ENCODE measurements at places on chromosomes 4 and X. TPM values are rescaled to one million over a fixed set of nuclear protein-coding genes. Genes with fewer than 3 reads are reported as not detected.
A peak's percentile ranks its signal among the peaks of the same experiment; 100 is the strongest.

CLDN22 gene
- total RNA-seq = not detected

ADAM29 gene
- not detected for total RNA-seq

BTC gene
- not detected for total RNA-seq

MGARP gene
- 35.0 TPM for total RNA-seq

ZFP92 gene
- total RNA-seq = under 0.01 TPM

SSX1 gene
- total RNA-seq = not detected

EVC2 gene
- total RNA-seq = 5.9 TPM

VCX gene
- not detected for total RNA-seq

DNA sequence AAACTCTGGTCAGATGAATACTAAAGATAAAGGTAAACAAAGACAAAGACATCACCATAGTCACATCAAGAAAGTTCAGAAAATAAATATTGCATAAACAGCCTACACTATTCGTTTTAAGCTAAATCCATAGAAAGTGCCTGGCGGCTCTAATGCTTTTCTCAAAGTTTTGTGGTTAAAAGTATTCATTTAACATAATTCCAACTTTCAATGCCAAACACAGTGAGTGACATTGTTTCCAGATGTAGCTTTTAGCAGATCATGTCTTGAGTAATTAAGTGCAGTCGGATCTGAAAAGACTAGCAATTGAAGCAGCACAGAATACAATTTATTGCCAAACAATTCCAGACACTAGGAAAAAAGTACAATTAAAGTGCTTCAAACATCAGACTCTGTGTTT lies 287.1 kb upstream of the ADGRL3 start:
- no peak for DNase-seq

DNA sequence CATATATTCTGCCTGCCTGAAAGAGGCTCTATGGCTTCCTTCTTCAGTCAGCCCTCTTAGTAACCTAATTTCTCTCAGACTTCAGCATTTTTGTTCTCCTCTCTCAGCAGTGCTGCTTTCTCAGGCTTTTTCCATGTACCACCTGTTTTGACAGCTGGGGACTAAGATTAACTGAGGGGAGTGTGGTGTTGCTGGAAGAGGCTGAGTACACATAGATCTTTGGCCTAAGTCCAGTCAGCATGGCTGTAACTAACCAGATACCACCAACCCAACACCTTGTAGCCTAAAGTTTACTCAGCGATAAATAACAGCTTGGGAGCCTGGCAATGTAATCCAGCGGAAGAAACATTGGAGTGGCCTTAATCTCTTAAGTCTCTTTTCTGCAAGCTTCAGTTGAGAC lies 85.5 kb downstream of the RTL3 start:
- no peak for DNase-seq

- DNase-seq = peak; percentile 78
These were observed 108.9 kb downstream of the SYNPO2 start for GRCh38 chr4:118997601-118998000.

DNA sequence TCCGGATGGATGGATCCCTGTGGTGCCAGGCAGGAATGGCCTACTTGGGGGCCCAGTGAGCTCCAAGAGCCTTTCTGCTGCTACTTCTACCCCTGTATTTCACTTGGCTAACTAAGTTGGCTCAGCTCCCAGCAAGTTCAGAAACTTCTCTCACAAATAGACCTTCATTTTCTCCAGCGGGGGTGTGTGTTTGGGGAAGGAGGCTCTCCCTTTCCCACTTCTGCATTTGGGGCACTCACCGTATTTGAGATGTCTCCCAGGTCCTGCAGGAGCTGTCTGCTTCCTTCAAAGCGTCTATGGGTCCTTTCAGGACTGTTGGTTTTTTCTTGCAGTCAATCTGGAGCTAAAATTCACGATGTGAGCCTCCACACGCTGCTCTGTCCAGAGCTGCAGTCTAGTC lies 197.7 kb downstream of the SPANXN3 start:
- no peak for DNase-seq

GRCh38 chr4:145042601-145043285 lies 55.3 kb downstream of the ANAPC10 start:
- DNase-seq = no peak

DNA sequence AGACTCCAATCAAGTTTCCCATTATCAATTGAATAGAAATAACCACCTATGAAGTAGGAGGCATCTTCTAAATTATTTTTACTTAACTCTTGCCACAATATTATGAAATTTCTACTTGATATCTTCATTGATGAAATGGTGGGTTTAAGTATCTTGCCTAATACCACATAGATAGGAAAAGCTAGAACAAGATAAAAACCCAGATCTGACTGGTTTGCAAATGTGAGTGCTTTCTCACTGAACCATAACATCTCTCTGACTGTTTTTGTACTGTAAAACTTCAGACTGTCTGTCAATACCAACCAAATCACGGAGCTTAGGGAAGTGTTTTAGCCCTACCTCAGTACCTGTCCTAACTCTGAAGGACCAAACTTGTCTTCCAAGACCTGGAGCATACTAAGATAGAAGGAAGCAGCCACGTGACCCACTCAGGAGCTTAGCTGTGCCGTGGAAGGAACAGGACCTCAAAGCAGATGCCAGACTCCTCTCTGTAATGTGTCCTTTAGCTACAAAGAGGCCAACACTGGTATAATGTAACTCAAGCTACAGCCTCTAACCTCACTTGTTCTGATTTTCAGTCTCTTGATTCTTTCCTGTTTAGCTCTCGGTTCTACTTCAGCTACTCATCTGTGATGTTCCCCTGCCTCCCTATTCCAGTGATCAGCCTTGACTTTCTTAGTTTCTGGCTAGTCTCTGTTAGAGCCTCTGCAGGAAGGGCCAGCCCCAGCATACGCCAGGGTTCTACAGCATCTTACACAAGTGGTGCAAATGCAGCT lies 84.4 kb downstream of the LRP2BP start:
- no peak for DNase-seq

DNA sequence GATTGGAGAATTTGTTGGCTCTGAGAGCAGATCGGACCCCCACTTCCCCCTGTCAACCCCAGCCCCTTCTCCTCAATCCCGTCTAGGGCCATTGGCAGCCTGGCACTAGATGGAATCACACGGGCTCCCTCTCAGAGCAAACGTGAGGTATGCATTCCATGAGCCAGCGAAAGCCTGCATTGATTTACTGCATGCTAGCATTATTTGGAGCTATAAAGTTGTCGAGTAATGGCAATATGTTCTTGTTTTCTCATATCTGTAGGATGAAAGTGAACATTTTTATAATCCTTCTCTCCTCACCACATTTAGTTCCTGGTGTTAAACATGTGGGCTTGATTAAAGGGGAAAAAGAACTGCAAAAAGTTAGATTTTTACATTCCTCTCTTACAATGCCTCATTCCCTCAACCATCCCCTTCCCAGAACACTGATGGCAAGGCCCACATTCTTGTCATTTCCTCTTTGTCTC lies 159.2 kb downstream of the SPRY1 start:
- DNase-seq = peak; percentile 8

DNA sequence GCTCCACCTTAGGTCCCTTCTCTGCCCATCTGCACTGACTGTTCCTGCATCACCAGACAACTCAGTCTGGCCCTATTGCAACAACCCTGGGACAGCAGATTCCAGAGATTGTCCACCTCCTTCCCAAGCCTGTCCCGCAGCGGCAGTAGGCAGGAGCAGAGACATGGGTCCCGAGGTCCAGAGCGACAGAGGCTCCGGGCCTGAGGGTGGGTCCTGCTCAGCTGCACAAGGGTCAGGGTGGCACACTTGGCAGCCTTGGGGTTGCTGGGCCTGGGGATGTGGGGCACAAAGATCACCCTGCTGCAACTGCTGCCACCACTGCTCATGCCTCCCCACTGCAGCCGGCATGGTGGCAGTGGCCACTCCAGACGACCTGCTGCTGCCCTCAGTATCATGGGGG lies 674.5 kb downstream of the SH3BGRL start:
- no peak for DNase-seq

DNA sequence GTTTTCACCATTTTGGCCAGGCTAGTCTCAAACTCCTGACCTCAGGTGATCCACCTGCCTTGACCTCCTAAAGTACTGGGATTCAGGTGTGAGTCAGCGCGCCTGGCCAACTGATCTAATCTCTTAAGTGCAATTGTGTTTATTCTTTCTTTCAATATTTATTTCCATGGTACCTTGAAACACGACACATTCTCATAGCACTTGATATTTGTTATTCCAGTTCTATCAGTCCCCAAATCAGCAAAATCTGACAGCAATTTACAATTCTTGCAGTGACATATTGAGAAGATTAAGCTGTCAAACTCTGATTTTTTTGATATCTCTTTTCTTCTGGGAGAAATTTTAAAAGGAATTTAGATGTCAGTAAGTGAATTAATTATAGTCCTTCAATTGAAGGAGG lies 218.1 kb upstream of the FAT4 start:
- DNase-seq = no peak

GRCh38 chr4:24824720-24825119 lies 29.3 kb downstream of the SOD3 start:
- DNase-seq = no peak

- no peak for DNase-seq
These were observed 60.9 kb downstream of the BMP15 start for GRCh38 chrX:50971395-50971794.
